Panc1 (cell line): ENCODE measurements at places on chromosomes 11 and 22.

DNA sequence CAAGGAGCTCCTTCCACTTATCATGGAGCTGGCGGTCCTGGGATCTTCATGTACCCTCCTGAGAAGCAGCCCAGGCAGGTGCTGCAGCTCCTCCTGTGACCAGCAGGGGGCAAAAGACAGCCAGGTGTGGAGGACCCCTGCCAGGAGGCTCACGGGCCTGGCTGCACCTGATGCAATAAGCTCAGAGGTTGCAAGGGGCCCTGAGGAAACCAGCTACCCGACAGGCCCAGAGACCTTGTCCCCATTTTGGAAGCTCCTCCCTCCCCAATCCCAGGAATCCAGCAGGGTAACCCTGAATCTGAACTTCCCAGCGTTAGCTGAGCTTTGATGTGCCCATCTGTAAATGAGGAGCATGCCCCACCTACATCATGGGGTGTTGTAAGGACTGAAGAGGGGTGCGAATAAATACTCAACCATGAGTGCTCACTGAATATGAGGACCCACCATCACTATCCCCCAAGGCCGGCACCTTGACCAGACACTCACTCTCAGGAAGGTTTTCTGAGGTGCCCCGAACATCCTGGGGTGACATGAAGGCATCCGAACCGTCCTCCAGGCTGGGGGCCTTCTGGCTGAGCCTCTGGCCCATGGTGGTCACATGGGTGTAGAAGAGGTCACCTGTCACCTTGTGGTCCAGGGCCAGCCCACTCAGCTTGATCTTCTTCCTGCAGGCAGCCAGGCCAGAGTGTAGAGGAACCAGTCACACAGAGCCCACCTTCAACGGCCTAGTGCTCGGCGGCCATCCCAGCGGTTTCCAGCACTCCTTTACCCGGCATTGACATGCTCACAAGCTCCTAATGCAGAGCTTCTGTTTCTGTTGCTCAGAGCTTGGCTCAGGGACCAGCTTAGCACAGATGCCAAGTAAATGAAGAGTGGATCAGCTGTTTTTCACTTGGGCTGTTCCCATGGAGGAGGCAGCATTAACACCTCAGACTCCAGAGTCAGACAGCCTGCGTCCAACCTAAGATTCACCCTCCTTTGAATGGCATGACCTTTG is 21.7 kb downstream of the SLC43A1 start:
- no peak for DNase-seq

GRCh38 chr11:70882716-70883085 is 369.7 kb downstream of the SHANK2 start:
- no peak for DNase-seq

- DNase-seq = no peak
Observed at GRCh38 chr11:120649316-120649715, 137.8 kb downstream of the GRIK4 start.

DNA sequence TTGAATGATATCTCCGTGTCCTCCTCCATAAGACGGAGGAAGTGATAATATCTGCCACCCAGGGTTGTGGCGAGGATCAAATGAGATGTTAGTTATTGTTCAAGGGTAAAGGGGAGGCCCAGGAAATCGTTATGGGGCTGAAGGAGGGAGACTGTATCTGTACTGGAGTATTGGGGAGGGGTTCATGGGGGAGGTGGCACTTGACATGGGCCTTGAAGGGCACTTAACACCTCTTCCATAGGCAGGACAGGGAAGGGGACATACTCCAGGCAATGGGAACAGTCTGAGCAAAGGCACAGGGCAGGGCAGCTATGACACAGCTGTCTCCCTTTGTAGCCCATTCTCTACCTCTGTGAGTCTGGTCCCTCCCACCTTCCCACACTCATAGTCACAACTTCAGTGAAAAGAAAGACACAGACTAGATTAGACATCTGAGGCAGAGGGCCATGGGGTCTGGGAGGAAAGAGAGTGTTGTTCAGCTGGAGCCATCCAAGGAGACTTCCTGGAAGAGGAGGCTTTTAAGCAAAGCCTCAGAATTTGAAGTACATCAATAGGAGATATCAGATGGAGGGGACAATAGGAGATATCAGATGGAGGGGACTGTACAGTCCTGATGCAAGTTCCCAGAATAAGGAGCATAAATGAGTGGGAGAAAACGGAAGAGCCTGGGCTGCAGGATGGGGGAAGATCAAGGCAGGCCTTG is 15.8 kb upstream of the DGKZ start:
- no peak for DNase-seq

DNA sequence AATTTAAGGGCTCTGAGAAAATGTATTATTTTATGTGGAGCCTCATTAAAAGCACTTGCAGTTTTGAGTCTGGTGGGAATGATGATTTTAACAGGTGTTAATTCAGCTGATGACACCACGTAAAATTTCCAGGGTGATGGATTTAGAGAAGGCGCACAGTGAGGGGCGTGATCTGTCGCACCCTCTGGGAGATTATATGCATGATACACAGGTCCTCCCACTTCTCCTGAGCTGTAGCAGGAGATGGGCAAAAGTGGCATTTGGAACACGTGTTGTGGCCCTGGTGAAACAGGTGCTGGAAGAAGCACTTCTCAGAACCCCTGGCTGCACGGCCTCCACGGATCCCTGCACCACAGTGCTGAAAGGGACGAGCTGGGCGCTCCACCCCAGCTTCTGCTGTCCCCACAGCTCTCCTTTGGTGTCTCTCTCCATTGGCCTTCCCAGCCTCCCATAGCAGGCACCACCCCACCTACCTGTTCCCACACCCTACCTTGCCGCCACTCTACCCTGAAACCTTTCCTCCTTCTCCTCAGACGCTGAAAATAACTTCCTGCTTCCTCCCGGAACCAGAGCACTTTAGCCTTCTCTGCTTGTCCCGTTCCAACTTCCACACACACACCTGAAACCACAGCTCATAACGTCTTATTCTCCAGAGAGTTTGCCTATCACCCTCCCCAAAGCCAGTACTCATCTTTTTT is 6.9 kb upstream of the SORL1 start:
- DNase-seq = no peak

DNA sequence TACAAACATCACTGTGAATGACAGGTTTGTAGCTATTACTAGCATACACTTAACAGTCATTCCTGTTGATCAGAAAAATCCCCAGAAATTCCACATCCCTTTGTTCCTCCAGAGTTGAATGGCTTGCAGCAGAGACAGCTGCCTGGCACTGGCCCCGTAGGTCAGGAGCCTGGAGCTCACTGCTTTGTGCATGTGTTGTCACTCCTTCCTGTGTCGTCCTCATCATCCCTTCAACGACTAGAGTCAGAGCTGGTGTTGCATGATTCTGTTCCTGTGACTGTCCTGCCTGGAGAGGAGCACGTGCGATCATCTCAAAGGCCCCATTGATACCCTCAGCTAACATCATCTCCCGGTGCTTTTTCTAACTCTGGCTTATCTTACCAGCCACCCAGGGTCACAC is 58.3 kb downstream of the LDLRAD3 start:
- no peak for DNase-seq

DNA sequence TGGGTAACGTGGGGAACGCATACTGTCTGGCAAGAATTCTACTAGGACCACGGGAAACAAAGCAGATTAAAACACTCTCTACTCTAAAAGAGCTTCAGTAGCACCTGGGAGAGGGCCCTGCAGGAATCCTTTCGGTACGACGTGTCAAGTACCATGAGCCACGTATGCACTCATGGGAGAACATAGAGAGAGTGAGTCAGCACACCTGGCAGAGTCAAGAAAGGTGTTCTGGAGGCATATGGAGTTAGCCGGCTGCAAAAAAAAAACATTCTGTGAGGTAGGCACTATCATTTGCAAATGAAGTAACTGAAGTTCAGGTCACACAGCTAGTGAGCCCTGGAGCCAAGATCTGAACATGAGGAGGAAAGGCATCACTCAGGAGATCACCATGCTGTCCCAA is 71.1 kb upstream of the BID start:
- no peak for DNase-seq

DNA sequence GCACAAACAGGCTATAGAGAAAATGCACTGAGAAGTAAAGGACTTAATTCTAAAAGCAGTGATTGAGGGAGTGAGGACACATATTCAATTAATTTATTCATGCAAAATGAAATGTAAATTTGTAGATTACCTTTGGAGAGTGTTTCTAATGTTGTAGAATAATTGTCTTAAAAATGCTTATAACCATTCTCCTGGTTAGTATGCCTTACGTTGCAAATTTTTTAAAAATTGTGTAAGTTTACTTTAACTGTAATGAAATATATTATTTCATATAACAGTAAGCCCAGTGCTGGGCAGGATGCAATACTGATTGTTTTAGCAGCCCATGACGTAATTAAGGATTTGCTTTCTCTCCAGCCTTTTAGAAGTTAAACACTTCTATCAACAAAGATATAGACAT is 26.6 kb downstream of the OR52E1 start:
- no peak for DNase-seq

GRCh38 chr11:8263109-8263768 is 439 bp downstream of the LMO1 start:
- DNase-seq = no peak

GRCh38 chr11:117613521-117613920 is 183.5 kb downstream of the DSCAML1 start:
- DNase-seq = no peak

- no peak for DNase-seq
Observed at GRCh38 chr11:101264306-101264705, 134.7 kb upstream of the PGR start.

DNA sequence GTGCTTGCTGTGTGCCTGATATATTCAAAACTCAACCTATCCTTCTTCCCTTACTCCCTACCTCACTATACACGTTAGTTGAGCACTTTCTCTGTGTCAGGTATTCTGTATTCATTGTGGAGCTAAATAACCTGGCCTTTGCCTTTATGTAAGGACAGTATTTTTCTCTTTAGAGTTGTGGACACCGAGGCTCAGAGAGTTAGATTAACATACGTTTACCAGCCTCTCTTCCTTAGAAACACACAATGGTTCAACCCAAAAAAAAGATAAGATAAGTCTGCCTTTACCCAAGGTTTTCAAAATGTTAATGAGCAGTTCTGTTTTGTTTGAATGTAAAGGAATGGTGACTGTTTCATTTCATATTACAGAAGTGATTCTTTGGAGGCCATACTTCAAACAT is 45.0 kb downstream of the CBL start:
- no peak for DNase-seq

- DNase-seq = no peak
Observed at GRCh38 chr22:21951062-21951461, 1.6 kb downstream of the PPM1F start.

DNA sequence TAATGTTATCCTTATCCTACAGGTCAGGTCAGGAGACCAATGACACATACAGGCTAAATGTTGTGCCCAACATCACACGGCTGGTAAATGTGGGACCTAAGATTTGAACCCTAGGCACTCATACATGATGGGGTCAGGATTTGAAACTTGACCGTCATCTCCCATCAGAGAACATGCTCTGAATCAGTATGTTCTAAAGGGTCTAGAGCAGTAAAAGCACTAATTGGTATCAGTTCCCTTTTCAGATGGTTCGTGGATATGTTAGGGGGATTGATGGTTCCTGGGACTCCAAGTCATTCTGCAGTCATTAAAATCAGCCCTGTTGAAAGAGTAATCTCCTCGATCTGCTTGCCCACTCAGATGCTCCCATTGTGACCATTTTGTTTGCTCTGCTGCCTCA is 65.5 kb downstream of the BMAL1 start:
- DNase-seq = no peak

DNA sequence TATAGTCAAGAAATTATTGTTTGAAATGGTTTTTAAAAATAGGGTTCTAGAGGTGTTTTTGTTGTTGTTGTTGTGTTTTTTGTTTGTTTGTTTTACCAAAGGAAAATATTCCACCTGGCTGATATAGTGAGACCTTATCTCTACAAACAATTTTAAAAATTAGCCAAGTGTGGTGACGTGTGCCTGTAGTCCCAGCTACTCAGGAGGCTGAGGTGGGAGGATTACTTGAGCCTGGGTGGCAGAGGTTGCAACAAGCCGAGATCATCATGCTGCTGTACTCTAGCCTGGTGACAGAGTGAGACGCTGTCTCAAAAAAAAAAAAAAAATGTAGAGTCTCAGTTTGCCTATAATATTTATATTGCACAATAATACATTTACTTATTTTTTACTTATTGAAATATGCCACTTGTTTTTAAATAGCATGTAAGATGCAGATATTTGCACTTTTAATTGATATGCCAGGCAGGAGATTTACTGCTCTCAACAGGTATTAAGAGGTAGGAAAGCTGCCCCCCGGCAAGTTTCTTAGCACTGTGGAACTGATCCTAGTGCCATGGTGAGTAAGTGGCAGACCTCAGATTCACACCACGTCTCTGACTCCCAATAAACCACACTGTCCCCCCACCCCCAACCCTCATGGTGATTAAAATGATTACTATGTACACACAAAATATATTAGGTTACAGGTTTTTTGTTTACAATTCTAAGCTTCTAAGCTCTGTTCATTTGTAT is 157.4 kb downstream of the TEAD1 start:
- DNase-seq = no peak

- DNase-seq = no peak
Observed at GRCh38 chr11:2804701-2805387, 80.7 kb downstream of the CDKN1C start.

GRCh38 chr11:2668876-2669275 is 30.9 kb downstream of the KCNQ1OT1 start:
- DNase-seq = no peak

- no peak for DNase-seq
Observed at GRCh38 chr11:34356913-34357700, 703 bp downstream of the ABTB2 start.

- DNase-seq = no peak
Observed at GRCh38 chr11:110886288-110886970, 174.2 kb upstream of the ARHGAP20 start.

- DNase-seq = no peak
Observed at GRCh38 chr22:40479887-40480538, 109.6 kb downstream of the SGSM3 start.

DNA sequence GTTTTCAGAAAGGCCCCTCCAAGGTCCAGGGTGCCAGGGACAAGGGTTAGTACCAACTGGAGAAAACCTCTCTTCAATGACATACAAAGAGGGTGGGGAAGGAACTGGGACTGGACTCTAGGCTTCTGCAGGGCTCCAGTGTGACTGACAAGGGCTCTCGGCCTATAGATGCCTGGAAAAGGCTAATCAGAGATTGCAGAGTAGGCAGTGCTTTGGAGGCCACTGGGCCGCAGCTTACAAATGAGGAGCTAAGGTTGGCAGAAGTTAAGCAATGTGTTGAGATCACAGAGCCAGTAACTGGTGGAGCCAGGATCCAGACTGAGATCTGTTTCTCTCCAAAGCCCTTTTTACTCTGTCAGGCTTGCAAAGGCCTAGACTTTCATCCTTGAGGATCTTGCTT is 7.4 kb upstream of the DGKZ start:
- DNase-seq = no peak

DNA sequence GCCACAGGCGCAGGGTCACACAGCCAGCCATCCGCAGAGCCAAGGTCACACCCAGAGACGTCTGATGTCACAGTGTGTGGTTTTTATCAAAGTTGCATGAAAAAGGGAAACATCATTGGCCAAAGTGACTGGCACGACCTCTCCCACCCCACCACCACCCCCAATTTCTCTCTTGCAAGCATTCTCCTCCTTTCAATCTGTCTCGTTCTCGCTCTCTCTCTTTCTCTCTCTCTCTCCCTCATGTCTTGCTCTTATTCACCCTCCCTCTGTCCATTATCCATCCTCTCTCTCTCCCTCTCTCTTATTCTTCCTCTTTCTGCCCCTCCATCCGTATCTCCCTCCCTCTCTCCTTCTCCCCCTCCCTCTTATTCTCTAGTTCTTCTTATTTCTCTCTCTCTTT is 40.6 kb downstream of the MN1 start:
- DNase-seq = no peak
